ENCODE measurements at places on chromosomes 5 and 9.
A peak's percentile ranks its signal among the peaks of the same experiment; 100 is the strongest.

DNA sequence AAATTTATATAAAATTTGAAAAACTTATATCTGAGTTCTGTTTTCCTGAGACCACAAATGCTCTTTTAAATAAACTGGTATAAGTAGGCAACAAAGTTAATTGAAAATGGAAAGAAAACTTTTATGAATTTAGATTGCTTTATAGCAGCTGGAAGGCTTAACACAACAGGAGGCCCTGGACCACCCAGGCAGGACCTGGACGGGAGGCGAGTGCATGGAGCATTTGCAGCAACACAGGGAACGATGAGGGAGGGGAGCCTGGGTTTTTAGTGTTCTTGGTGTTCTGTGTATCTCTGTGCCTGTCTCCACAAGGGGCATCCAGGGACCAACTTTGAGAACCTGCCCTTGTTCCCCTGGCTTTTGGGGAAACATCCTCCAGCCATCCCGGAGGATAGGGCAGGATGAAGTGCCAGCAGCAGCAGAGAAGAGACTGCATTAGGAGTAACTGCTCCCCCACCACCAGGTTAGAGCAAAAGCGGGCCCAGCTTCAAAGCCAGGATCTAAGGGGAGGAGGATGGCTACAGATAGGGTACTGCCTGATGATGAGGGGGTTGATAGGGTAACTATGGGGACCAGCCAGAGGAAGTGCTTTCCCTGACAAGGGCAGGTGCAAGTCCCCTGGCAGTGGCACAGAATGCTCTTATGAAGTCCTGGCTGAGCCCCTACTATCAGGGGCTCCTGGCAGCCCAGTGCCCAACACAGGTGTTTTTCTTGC is 6.7 kb upstream of the SPATA31E1 start:
- DNase-seq, result no peak

- DNase-seq, result no peak
Observed at GRCh38 chr9:114900942-114901802, 29.2 kb downstream of the TNFSF8 start.

- DNase-seq, result no peak
Observed at GRCh38 chr9:134751622-134752021, 110.0 kb downstream of the COL5A1 start.

- no peak for DNase-seq
Observed at GRCh38 chr5:41827792-41828191, 42.4 kb downstream of the OXCT1 start.

DNA sequence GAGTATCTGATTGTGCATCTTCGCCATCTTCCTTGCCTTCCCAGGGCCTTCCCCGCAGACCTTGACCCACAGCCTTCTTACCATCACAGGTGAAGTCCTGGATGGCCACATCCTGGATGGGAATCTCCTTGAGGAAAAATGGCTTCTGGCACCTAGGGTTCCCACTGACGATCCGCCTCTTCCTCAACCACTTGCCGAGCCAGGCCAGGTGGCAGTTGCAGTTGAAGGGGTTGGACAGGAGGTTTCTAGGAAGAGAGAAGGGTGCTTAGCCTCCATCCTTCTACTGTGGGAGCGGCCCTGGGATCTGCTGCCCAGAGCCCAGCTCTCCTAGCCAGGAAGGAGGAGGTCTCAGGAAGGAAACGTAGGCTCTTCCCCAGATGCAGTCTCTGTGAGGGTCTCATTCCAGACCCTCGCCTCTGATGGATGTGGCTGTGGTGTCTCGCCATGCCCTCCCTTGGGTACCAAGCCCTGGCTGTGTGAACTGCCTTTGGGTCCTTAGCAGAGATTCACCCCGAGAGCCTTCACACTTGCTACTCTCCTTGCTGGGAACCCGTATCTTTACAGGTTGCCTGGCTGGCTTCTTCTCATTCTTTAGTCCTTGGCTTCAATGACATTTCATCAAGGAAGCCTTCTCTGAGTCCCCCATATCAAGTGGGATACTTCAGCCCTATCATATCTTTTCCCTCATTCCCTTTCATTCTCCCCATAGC is 170.4 kb upstream of the PANK3 start:
- DNase-seq, result no peak

DNA sequence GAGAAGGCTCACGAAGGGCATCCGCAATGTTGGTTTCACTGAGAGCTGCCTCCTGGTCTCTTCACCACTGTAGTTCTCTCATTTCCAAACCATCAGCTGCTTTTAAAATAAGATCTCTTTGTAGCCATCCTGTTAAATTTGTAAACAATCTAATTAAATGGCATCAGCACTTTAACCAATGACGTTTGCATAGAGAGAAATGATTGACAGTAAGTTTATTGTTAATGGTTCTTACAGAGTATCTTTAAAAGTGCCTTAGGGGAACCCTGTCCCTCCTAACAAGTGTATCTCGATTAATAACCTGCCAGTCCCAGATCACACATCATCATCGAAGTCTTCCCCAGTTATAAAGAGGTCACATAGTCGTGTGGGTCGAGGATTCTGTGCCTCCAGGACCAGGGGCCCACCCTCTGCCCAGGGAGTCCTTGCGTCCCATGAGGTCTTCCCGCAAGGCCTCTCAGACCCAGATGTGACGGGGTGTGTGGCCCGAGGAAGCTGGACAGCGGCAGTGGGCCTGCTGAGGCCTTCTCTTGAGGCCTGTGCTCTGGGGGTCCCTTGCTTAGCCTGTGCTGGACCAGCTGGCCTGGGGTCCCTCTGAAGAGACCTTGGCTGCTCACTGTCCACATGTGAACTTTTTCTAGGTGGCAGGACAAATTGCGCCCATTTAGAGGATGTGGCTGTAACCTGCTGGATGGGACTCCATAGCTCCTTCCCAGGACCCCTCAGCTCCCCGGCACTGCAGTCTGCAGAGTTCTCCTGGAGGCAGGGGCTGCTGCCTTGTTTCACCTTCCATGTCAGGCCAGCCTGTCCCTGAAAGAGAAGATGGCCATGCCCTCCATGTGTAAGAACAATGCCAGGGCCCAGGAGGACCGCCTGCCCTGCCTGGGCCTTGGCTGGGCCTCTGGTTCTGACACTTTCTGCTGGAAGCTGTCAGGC is 16.6 kb downstream of the SQSTM1 start:
- DNase-seq, result no peak

GRCh38 chr9:112091810-112092209 is 83.3 kb downstream of the SUSD1 start:
- DNase-seq, result peak; percentile 22

- peak; percentile 44 for DNase-seq
Observed at GRCh38 chr5:34415559-34416198, 240.4 kb upstream of the RAI14 start.

DNA sequence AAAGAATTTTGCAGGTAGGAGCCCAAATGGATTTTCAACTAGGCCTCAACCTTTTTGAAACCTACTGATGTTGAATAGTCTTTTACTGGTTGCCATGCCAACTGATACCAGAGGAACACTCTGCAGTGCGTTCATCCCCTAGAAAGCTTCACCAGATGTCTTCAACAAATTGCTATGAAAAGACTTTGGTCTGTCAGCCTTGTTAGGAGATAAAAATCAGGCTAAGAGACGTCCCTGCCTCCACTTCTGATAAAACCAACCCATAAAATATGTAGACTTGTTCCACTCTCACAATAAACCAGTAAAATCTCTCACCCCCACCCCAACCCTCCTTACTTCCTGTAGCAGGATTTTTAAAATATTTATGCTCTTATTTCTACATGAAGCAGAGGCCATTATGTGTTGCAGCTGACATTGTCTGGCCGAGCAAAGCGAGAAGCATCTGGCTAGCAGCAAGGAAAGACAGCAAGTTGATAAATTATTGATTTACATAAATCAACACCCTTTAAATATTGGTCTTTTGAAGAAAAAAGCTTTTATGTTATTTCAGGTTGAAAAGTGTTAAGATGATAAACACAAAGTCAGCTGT is 428.7 kb downstream of the ISL1 start:
- no peak for DNase-seq

DNA sequence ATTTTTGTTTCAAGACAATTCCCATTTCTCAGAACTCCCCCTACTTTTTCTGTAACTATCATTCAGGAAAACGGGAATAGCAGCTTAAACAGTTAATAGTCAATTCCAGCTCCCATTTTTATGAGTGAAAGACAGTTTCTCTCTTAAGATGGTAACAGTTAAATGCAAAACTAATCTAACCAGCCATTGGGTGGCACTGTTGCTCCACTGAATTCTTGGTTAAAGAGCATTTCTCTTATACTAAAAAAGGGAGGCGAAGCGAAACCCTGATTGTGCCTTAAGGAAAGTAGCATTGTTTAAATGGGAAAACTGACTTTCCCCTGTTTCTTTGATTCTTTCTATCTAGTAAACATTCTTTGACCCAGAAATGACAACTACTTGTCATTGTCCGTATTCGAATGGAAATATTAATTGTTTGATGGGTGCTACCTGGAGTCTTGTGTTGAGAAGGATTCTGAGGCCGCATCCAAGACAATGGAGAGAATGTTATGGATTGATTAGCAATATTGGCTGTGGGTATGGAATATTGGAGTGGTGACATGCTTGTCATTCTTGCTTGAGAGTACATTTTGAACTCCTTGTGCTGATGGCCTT is 507.8 kb downstream of the MAT2B start:
- DNase-seq, result peak; percentile 76

DNA sequence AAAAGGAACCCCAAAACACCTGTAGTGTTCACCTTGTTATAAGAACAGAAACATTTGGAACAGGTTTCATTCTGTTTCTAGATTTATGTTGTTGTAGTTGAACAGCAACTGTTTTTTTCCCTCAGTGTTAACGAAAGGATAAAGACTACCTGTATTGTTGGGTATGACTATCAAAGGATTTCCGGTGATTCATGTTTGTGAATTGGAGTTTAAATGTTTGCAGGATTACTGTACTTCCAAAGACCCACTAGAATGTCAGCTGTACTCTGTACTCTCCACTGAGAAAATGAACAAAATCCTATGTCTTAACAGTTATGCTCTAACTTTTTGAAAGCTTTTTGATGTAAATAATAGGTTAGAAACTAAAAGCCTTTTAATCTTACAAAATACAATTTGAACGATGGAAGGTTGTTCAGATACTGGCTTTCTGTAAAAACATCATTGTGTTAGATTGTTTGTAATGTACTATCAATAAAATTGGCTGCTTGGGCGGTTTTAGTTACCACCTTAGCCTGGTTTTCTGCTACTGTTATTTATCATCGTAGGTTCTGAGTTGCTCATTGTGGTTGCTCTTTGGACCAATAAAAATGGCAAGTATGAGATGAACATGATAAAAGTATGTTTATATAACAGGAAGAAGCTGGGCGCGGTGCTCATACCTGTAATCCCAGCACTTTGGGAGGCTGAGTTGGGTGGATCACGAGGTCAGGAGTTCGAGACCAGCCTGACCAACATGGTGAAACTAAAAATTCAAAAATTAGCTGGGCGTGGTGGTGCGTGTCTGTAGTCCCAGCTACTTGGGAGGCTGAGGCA is 44.1 kb downstream of the DCP2 start:
- peak; percentile 68 for DNase-seq

Measured in fibroblast of villous mesenchyme (primary cell).